Fibroblast of skin of back (primary cell): ENCODE measurements at places on chromosomes 16 and 17.
A peak's percentile ranks its signal among the peaks of the same experiment; 100 is the strongest.

GRCh38 chr17:42422412-42422957, 571 bp downstream of the CAVIN1 start:
- DNase-seq = no peak

DNA sequence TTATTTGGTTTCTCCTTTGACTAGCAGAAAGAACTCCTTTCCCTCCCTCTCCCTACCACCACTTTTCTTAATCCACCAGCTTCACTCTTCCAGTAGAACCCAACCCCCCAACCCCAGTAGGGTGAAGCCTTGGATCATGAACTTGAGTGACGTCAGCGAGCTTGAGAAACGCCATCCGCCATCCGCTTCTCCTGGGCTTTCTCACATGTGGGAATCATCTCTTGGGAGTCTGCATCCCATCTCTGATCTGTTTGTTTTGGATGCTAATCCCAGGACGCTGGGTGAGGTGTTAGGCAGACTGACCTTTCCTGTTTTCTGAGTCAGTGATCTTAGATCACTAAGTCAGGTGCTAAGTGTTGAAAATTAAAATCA, 16.0 kb upstream of the SOX9 start:
- no peak for DNase-seq

GRCh38 chr16:12185563-12185962, 209.0 kb downstream of the SNX29 start:
- no peak for DNase-seq

GRCh38 chr16:89338863-89339262, 121.4 kb downstream of the ZNF778 start:
- no peak for DNase-seq

DNA sequence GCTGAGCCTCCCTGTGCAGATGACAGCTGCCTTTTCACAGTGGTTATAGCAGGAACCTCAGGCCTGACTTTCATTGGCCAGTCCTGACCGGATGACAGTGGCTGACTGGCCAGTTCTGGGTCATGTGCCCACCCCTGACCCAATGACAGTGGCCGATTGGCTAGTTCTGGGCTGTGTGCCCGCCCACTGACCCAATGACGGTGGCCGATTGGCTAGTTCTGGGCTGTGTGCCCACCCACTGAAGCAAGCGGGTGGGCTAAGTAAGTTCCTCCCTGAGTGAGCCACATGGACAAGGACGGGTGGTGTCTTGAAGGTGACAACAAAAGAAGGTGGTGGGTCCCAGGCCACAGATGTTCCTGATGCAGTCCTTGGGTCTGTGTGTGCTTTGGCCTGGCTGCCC, 9.5 kb downstream of the DEF8 start:
- peak; percentile 42 for DNase-seq
